CD8-positive, alpha-beta memory T cell (primary cell): ENCODE measurements at places on chromosomes 5 and 9.

DNA sequence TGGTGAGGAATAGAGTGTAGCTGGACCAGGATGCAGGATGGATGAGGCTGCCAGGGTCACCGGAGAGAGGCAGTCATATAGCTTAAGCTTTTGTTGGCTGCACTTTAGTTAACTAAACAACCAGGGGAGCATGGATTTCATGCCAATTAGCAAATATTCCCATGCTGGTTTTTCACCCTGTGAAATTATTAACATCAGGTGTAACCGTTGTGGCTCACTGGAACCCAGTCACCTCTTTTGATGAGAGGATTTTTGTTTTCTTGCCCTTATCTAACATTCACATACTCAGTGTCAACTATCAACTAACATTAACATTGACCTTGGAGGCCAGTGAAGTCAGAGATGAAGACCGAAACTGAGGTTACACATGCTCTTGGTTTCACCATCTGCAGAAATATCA lies 97.2 kb upstream of the BASP1 start:
- H3K4me3 ChIP-seq, result no peak overlapping the region
- no peaks in the 10 kb centered on the region for H3K27me3 ChIP-seq
- no peaks in the 10 kb centered on the region for H3K36me3 ChIP-seq
- DNase-seq, result no peak
- no peaks in the 10 kb centered on the region for H3K4me1 ChIP-seq
- no peak overlapping the region for H3K27ac ChIP-seq

DNA sequence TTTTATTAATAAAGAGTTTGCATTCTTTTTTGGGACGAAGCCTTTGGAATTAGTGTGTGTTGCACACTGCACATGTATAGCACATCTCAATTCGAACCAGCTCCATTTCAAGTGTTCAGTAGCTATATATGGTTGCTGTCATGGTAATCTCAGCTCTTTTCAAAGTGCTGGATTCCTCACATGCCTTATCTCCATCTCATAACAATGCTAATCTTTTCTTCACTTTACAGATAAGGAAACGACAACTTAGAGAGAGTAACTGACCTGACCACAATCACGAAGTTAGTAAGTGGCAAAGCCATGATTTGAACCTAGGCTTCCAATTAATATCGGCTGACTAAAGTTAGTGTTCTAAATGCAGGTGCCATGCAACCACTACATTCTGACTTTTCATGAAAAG lies 204.8 kb upstream of the RASEF start:
- H3K27ac ChIP-seq, result no peak overlapping the region
- H3K27me3 ChIP-seq, result no peaks in the 10 kb centered on the region
- H3K4me3 ChIP-seq, result no peak overlapping the region
- H3K36me3 ChIP-seq, result no peaks in the 10 kb centered on the region

GRCh38 chr5:100800562-100800961 lies 102.5 kb downstream of the ST8SIA4 start:
- no peaks in the 10 kb centered on the region for H3K4me1 ChIP-seq
- no peak for DNase-seq
- H3K36me3 ChIP-seq, result no peaks in the 10 kb centered on the region
- H3K4me3 ChIP-seq, result no peak overlapping the region
- H3K27ac ChIP-seq, result no peak overlapping the region

GRCh38 chr5:95822542-95823181 lies at the start of gene GLRX:
Gene GLRX, minus strand, starts transcription at chr5:95822726. Its CDS starts 64 bp downstream, at chr5:95822662.
- no peaks in the 10 kb centered on the region for H3K36me3 ChIP-seq
- H3K27me3 ChIP-seq, result no peaks in the 10 kb centered on the region
- peaks cover 49% of the 10 kb centered on the region for H3K4me1 ChIP-seq
- peak; percentile 45 for DNase-seq
- peak within 1 kb of the TSS; percentile 25 for H3K27ac ChIP-seq

DNA sequence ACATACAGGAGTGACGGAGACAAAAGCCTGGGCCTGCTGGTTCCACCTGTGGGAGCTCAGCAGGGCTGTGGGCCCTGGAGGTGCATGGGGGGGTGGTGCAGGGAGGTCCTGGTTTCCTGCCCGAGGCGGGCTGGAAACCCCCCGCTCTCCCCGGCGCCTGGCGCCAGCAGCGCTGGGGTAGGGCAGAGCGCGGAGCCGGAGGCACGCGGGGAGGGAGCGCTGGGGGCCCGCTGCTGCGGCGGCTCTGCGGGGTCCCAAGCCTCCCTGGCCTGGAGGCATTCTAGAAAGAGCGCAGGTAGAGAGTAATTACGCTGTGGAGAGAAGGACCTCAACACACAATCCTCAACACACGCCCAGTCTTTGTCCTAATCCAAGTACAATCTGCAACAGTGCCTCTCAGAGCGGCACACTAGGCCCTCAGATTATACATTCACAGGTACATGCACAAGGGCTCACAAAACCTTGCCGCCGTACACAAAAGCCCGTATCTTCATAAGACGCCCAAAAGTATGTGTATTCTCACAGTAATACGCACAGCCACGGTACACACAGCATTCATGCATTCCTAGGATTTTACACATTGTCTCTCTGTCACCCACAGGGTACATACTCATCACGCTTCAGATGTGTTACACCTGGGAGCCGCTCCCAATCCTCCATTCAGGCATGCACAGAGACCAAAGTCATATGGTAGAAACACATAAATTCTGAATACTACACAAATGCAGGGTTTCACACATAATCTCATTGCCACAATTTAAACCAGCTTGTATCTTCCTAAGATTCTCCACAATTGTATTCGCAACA lies 2.1 kb upstream of the HAND1 start:
- H3K4me1 ChIP-seq, result peaks cover 27% of the 10 kb centered on the region
- no peaks in the 10 kb centered on the region for H3K36me3 ChIP-seq
- no peak overlapping the region for H3K27ac ChIP-seq
- no peak for DNase-seq

GRCh38 chr9:33230756-33231622 lies 9.0 kb upstream of the SPINK4 start:
- no peaks in the 10 kb centered on the region for H3K4me1 ChIP-seq
- no peak overlapping the region for H3K27ac ChIP-seq
- H3K27me3 ChIP-seq, result no peaks in the 10 kb centered on the region
- DNase-seq, result no peak

DNA sequence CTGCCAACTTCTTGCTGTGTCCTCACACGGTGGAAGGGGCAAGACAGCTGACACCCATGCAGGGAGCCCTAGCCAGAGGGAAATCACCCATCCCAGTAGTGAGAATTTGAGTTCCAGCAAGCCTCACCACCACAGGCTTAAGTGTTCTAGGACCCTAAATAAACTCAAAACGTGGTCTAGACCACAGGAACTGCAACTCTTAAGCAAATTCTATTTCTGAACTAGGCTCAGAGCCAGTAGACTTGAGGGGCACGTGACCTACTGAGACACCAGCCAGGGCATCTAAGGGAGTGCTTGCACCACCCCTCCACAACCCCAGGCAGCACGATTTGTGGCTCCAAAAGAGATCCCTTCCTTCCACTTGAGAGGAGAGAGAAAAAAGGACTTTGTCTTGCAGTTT lies 96.0 kb upstream of the PHF24 start:
- H3K36me3 ChIP-seq, result no peaks in the 10 kb centered on the region
- DNase-seq, result no peak
- no peak overlapping the region for H3K27ac ChIP-seq
- no peaks in the 10 kb centered on the region for H3K4me1 ChIP-seq
- H3K27me3 ChIP-seq, result peaks cover 3% of the 10 kb centered on the region
- H3K4me3 ChIP-seq, result no peak overlapping the region

GRCh38 chr5:146962801-146963355 lies 84.3 kb upstream of the PPP2R2B start:
- no peak for DNase-seq
- no peak overlapping the region for H3K27ac ChIP-seq
- no peaks in the 10 kb centered on the region for H3K4me1 ChIP-seq
- H3K36me3 ChIP-seq, result no peaks in the 10 kb centered on the region
- H3K27me3 ChIP-seq, result no peaks in the 10 kb centered on the region

GRCh38 chr9:22175972-22176545 lies 167.0 kb upstream of the CDKN2B start:
- H3K4me3 ChIP-seq, result no peak overlapping the region
- H3K4me1 ChIP-seq, result peaks cover 6% of the 10 kb centered on the region
- no peak for DNase-seq
- H3K27ac ChIP-seq, result no peak overlapping the region

GRCh38 chr5:96297290-96297689 lies 135.8 kb downstream of the PCSK1 start:
- H3K4me3 ChIP-seq, result no peak overlapping the region
- H3K27ac ChIP-seq, result no peak overlapping the region

GRCh38 chr5:10364186-10364689 lies 10.7 kb downstream of the MARCHF6 start:
- H3K27ac ChIP-seq, result no peak overlapping the region
- H3K4me3 ChIP-seq, result no peak overlapping the region
- peaks cover 32% of the 10 kb centered on the region for H3K4me1 ChIP-seq
- DNase-seq, result no peak

DNA sequence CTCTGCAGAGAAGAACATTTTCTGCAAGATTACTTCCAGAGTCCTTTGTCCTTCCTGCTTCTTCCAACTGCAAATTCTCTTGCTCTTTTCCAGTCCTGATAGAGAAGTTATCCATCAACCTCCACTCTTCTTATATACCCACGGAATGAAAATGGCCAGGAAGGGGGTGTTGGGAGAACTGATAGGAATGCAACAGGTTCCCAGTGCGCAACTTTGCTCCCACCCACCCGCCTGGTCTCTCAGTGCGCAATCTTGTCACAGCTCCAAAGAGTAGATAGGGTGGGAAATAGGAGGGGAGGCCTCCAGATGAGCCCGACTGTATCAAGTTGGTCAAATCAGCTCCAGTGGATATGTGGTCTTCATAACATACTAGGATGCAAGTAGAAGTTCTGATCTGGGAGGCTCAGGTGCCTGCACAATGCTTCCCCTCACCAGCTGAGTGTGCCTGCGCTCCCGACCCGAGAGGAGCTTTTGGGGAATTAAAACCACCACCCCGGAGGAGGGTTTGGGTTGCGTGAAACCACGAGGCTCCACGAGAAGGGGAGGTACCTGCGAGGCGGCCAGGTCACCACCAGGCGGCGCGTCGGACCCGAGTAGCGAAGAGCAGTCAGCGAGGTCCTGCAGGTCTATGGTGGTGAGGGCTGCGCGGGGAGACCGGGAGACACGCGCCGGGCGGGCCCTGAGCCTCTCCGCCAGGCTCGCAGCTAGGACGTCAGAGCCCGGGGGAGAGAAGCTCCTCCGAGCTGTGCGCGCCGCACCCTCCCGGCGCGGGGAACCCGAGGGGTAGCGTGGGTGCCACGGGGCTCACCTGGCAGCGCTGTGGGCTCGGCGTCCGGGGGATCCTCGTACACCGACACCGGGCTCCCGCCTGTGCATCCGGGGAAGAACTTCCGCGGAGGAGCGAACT lies 835 bp downstream of the MCIDAS start:
- H3K4me3 ChIP-seq, result no peak overlapping the region
- peaks cover 30% of the 10 kb centered on the region for H3K4me1 ChIP-seq
- no peaks in the 10 kb centered on the region for H3K36me3 ChIP-seq
- DNase-seq, result no peak
- H3K27ac ChIP-seq, result no peak overlapping the region

DNA sequence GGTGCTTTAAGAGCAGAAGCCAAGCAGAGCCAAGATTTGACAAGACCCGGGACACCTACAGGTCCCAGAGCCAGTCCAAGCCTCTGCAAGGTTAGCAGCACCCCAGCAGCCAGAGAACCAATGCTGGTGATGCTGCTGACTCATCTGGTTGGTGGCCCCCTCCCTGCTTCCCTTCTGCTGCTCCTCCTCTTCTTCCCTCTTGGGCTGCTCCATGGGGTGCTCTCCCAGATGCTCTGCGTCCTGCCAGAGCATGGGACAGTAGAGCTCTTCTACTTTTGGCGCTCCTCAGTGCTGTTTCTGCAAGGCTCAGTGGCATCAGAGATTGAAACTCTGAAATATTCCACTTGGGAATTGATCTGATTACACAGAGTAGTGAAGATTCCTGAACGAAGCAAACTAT lies 76.1 kb upstream of the SAP30L start:
- no peak overlapping the region for H3K27ac ChIP-seq
- H3K4me1 ChIP-seq, result no peaks in the 10 kb centered on the region
- no peak for DNase-seq
- no peaks in the 10 kb centered on the region for H3K27me3 ChIP-seq
